ENCODE measurements at places on chromosomes 4 and X.

DNA sequence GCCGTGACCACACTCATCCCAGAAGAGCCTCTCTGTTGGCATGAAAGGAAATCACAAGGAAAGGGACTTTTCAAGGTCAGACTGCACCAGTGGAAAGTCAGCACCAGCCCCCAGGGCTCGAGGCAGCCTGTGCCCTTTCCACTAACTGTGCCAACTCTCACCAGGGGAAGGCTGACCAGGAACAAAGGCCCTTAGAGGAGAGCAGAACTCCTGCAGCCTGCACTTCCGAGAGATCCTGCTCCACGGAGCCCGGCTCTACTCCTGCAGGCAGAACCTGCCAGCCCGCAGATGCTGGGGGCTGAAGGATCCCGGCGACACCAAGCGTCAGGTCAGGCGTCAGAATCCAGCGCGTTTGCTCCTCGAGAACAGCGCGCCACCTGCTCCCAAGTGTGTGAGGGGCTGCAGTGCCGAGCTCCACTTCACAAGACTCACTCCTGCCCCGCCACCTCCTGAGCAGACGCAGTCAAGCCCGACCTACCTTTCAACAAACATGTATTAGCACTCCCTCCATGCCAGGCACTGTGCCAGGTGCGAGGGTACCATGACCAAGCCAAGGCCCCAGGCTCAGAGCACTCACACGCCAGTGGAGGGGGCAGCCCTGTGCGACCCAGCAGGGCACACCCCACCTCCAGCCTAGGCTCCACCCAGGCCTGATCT, 13.6 kb upstream of the HELT start:
- no peak overlapping the region for H3K27ac ChIP-seq
- DNase-seq = no peak
- H3K4me1 ChIP-seq = peaks cover 6% of the 10 kb centered on the region
- H3K36me3 ChIP-seq = no peaks in the 10 kb centered on the region
- H3K4me3 ChIP-seq = no peak overlapping the region

DNA sequence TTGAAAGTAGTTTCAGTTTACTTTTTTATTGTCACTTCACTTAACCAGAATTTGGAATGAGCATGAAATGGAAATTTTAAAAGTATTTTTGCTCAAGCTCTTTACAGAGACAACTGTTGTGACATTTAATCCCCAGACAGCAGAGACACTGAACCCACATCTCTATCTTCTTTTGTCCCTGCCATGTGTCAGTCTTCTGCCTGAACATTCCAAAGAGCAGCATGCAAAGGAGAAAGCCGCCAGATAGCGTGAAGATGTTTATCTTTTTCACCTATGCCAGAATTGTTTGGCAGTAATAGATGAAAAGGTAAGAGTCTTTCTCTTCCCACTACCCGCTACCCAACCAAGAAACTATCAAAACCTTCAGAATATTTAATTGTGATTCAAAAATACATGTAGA, 46.8 kb downstream of the NDNF start:
- no peaks in the 10 kb centered on the region for H3K4me1 ChIP-seq
- H3K27me3 ChIP-seq = peaks cover 3% of the 10 kb centered on the region
- H3K4me3 ChIP-seq = no peak overlapping the region
- no peak overlapping the region for H3K27ac ChIP-seq
- no peaks in the 10 kb centered on the region for H3K36me3 ChIP-seq

DNA sequence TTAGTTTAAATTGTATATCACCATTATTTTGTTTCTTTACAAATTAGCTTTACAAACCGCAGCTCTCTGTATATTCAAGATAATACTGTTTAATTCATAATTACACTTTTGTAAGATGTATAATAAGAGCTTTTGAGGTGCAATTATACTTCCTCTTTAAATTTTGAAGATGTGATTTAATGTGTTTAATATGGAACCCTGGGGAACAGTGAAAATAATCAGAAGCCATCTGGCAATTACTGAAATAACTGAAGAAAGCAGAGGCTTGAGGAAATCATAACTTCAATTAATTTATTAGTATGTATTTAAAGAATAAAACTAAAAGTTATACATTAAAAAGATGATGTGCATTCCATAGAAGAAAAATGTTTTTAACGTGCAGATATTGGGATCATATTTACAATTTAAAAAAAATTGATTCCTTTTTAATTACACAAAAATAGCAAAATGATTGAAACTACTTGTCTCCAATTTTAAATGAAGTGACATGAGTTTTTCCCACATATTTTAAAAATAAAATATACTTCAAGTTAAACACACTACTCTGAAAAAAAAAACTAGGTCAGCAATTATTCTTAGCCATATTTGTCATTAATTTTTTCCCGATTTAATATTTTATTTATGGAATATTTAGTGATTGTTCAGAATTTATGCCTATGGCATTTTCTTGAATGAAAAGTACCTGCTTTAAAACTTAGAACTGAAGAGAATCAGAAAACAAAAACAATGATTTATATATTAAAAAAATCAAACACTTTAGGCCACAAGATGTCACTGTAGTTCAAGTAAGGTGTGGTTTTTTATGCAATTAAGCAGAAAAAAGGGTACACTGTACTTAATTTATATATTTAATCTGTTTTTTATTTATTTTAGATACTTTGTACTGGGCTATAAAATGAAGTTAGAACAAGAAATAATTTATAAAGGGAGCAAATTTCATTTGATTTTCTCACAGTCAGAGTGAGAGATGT, 942.7 kb upstream of the NDST4 start:
- H3K27ac ChIP-seq = no peak overlapping the region
- H3K4me3 ChIP-seq = no peak overlapping the region
- no peaks in the 10 kb centered on the region for H3K27me3 ChIP-seq

GRCh38 chrX:68072041-68072440, 361.3 kb downstream of the OPHN1 start:
- no peak for DNase-seq
- H3K27ac ChIP-seq = no peak overlapping the region
- no peaks in the 10 kb centered on the region for H3K4me1 ChIP-seq
- no peak overlapping the region for H3K4me3 ChIP-seq
- no peaks in the 10 kb centered on the region for H3K27me3 ChIP-seq

DNA sequence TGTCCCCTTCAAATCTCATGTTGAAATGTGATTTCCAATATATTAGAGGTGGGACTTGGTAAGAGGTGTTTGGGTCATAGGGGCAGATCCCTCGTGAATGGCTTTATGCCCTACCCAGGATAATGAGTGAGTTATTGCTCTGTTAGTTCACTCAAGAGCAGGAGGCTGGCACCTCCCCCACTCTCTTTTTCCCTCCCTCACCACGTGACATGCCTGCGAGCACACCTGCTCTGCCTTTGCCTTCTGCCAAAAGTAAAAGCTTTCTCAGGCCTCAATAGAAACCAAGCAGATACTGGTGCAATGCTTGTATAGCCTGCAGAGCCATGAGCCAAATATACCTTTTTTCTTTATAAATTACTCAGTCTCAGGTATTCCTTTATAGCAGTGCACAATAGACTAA, 286.3 kb upstream of the UGT8 start:
- DNase-seq = no peak
- no peak overlapping the region for H3K27ac ChIP-seq
- peaks cover 8% of the 10 kb centered on the region for H3K27me3 ChIP-seq
- H3K36me3 ChIP-seq = no peaks in the 10 kb centered on the region

DNA sequence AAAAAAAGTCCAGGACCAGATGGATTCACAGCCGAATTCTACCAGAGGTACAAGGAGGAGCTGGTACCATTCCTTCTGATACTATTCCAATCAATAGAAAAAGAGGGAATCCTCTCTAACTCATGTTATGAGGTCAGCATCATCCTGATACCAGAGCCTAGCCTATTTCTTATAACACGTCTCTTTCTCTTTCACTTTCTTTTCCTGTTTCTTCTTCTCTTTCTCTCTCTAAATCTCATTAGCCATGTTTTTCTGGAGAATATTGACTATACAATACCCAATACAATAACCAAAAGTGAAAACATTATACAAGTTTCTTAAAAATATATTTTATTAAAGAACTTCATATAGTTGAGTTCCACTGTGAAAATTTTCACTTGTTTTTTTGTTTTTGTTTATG, 1154.9 kb upstream of the PCDH7 start:
- no peak overlapping the region for H3K27ac ChIP-seq
- H3K36me3 ChIP-seq = no peaks in the 10 kb centered on the region
- DNase-seq = no peak
- H3K4me1 ChIP-seq = no peaks in the 10 kb centered on the region
